Lower leg skin (tissue), 4 donors: ENCODE measurements at places on chromosomes 4 and X.

- DNase-seq = no peak
These were observed 47.9 kb downstream of the CXCL1 start for GRCh38 chr4:73917081-73917501.

- DNase-seq = no peak
These were observed 2.6 kb upstream of the DTHD1 start for GRCh38 chr4:36278789-36279188.

DNA sequence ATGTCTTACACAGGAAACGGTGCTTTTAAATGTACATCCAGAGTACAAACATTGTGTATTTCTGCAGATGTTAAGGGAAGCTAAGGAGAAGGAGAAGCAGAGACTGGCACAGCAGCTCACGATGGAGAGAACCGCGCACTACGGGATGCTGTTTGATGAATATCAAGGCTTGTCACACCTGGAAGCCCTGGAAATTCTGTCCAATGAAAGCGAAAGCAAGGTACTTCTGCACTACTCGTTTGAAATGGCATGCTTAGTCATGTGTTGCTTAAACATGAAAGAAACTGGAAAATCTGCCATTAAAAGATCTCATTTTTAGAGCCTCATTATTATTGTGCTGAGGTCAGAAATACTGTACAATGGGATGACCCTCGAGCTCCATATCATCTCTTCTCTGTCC lies 47.2 kb downstream of the FAM114A1 start:
- no peak for DNase-seq

DNA sequence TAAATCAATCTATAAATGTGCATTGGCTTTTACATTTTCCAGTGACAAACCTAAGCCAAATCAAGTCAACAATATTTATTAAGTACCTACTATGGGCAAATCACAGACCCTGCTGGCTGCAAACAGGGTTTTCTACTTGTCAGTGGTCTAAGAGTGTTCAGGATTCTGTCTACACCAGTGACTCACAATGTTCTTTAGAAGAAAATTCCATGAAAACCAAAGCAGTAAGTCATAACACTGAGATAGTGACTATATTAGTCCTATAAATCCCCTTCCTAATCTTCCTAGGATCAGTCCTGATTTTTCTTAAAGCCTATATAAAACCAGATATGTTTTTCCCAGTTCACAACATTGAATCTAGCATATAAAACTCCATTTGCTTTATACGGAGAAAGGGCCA lies 69.7 kb downstream of the PPP3CA start:
- DNase-seq = no peak

DNA sequence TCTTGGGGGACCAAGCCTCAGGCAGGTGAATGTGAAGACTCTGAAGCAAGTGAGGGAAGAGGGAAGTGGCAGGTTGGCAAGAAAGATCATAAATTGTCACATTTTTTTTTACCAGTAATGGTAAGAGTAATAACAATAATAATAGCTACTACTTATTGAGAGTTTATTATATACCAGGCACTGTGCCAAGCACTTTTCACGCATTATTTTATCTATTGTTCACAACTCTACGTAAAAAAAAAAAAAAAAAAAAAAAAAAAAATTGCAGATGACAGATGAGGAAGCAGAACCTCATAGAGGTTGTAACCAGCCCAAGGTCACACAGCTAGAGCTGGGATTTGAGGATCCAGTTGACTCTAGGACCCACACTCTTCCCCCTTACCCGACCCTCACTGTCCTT lies 40.9 kb downstream of the TSC22D3 start:
- no peak for DNase-seq

DNA sequence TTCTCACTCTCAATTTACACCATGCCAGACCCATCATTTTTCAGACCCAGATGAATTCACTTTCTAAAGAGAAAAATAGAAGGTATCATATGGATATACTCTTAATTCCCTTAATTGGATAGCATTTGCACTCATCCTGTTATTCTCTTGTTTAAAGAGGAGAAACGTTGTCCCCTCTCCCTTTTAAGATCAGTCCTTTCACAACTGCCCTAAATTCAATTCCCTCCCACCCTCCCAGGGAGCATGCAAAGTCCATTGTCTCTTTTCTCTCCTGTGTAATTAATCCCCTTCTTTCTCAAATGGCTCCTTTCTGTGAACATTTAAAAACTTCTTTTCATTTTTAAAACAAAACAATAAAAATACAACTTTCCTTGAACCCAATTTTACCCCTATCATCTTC lies 124.7 kb upstream of the TLL1 start:
- no peak for DNase-seq

DNA sequence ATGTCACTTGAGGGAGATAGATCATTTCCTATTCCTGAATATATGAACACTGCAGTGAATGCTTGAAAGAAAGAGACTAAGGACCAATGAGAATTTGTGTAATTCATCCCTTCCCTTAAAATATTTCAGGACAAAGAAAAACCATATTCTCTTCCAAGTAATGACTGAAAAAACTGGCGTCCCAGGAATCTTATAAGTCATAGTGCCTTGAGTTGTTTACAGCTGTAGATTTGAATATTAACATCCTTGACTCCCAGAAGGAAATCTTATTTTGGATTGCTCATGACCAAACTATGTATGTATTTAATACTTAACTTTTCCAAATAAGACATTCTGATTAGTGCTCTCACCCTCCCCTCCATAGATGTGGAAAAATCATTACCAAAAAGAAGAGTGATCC lies 55.5 kb downstream of the CLDN22 start:
- no peak for DNase-seq

- DNase-seq = no peak
These were observed 210.9 kb downstream of the RTL9 start for GRCh38 chrX:110569506-110569905.

- no peak for DNase-seq
These were observed 337.0 kb downstream of the PDGFC start for GRCh38 chr4:156634612-156635011.

- no peak for DNase-seq
These were observed 53.4 kb downstream of the HNRNPD start for GRCh38 chr4:82320351-82320750.

- DNase-seq = no peak
These were observed 403.2 kb upstream of the RASGEF1B start for GRCh38 chr4:81874661-81875515.

GRCh38 chr4:41102414-41103092 lies 111.8 kb downstream of the APBB2 start:
- DNase-seq = no peak

- DNase-seq = no peak
These were observed 55.7 kb downstream of the CD38 start for GRCh38 chr4:15833801-15834200.

GRCh38 chrX:131595120-131595519 lies 51.2 kb downstream of the OR13H1 start:
- DNase-seq = no peak

GRCh38 chr4:155745984-155746383 lies 12.8 kb upstream of the GUCY1B1 start:
- DNase-seq = no peak
